ENCODE measurements at places on chromosomes 7 and 10.
A peak's percentile ranks its signal among the peaks of the same experiment; 100 is the strongest.

- DNase-seq, result no peak
These were observed 13.6 kb downstream of the TPK1 start for GRCh38 chr7:144822223-144822622.

DNA sequence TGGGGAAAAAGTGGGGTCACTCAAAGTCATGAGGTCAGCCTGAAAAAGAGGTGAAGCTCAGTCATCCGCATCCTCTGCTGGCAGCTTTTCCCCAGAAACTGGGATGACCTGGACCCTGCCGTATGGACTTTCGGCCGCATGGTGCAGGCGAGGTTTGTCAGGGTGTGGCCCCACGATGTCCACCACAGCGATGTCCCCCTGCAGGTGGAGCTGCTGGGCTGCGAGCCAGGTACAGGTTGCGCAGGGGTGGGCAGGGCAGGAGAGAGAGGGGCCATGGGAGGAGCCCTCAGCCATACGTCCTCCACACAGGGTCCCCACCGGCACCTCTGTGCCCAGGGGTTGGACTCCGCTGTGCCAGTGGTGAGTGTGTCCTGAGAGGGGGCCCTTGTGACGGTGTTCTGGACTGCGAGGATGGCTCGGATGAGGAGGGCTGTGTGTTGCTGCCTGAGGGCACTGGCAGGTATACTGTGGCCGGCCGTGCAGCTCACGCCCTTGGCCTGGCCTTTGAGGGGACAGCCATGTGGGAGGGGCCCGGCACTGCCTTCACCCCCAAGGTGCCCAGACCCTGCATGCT, 23.0 kb upstream of the ZNF467 start:
- DNase-seq, result no peak

GRCh38 chr7:158317238-158318205, 270.1 kb downstream of the PTPRN2 start:
- DNase-seq, result no peak

GRCh38 chr7:24902276-24902675, 77.7 kb downstream of the OSBPL3 start:
- DNase-seq, result no peak

GRCh38 chr10:43904301-43904700, 255.6 kb upstream of the ZNF32 start:
- DNase-seq, result no peak

DNA sequence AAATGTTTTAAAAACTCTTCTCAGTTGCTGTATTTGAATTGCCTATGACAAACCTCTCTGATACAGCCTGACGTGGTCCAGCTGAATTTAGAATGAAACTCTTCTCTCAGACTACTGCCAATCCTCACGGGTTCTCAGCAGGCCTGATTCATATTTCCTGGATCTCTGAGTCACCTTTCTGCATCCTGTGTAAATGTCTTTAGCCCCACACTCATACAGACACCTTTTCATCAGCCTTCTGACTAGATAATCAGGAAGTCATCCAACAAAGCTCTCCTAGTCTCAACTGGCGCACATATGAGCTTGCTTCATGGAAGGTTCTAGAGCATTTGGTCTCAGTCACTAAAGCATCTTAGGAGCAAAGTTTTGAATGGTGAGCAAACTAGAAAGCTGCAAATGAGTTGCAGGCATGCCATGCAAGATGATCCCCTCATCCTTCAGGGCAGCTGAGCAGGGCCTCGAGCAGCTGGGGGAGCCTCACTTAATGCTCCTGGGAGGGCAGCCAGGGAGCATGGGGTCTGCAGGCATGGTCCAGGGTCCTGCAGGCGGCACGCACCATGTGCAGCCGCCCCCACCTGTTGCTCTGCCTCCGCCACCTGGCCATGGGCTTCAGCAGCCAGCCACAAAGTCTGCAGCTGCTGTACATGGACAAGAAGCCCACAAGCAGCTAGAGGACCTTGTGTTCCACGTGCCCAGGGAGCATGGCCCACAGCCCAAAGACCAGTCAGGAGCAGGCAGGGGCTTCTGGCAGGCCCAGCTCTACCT, 182.8 kb downstream of the ARHGAP12 start:
- no peak for DNase-seq

- no peak for DNase-seq
These were observed 6.2 kb downstream of the AGK start for GRCh38 chr7:141557360-141557759.

DNA sequence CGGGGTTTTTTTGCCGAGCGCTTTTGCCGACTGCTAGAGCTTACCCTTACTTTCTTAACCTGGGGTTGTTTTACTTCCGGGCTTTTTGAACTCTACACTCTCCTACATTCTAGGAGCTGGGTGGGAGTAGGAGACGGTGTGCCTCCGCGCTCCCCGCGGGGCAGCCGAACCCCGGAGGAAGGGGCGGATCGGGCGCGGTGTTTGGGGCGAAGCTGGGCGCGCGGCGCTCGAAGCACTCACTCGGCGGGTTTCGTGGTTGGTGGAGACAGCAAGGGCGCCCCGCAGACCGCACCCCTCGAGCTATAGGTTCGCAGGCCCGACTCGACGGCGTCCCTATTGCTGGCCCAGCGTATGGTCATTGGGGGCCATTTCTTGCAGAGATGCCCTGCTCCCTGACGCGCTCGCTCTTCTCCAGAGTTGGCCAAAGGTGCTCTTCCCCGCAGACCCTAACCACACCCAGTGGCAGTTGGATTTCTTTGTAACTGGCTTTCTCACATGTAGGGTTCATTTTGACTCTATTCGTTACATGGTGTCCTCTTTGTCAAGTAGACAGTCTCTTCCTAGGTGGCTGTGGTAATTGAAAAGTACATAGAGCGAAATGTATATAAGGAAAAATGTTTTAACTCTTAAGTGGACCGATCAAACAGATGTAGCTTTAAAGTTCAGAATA, 364 bp downstream of the ZNF518A start:
- DNase-seq, result peak; percentile 66

DNA sequence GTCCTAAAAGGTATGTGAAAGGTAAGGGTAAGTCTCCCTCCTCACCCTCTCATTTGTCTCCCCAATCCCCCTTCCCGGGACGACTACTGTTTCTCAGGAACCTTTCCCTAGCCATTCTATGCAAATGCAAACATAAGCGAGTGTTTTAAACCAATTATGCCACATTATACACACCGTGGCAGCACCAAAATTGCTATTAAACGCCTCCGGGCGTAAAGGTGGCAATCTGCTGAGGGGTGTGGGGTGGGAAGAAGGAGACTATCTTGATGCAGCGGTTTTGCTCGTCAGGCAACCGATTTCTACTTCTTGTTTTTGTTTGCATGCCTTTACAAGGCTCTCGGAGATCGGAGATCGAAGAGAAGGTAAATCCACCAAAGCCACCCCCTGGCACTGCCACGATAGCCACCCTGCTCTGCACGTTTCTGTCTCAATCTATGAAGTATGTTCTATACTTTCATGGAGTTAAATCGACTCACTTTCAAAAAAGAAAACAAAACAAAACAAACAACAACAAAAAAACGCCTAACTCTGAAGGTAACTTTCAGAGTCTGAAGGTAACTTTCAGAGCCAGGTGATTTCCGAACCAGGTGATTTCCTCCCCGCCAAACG, 46.0 kb upstream of the CDK1 start:
- peak; percentile 14 for DNase-seq

DNA sequence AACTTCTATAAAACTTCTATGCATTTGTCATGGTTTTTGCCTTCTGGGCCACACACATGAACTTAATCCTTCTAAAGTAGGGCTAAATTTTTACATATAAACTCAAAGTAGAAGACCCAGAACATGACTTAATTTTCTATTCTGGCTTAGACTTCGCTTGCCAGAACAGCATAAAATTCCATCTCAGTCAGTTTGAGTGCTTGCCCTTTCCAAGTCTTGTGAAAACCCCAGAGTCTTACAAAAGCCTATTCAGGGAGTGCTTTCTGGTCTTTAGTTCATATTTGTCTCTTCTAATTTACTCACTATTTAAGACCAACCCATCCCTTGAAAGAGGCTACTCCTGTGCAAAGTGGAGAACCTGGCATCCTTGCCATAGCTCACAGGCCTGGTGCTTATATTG, 201.6 kb upstream of the MEOX2 start:
- DNase-seq, result no peak

DNA sequence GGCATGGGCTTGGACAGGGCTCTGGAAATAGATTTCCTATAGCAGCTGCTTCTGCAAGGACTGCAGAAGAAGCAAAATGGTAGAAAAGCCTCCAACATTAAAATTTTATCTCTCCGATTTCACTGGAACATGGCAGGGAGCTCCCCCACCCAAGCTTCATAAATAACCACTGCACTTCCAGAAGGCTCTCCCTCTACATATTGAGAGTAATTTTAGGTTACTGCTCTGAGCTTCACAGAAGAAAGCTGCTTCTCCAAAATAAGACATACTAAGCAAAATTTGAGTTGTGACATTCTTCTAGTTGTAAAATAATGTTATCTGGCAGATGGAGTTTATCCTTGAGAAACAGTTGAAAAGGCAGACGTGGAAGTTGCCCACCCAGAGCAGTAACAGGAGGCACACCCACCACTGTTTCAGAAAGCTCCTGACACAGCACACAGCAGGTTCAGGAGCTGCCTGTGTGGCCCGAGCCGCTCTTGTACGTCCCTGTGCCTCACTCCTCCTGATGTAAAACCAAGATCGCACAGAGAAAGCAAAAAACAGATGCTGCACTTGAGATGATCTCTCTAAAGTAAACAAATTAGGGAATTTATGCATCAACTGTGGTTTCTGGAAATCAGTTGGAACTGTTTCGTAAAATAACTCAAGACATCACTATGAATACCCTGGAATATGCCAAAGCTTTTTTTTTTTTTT, 621.0 kb downstream of the PARD3 start:
- no peak for DNase-seq

DNA sequence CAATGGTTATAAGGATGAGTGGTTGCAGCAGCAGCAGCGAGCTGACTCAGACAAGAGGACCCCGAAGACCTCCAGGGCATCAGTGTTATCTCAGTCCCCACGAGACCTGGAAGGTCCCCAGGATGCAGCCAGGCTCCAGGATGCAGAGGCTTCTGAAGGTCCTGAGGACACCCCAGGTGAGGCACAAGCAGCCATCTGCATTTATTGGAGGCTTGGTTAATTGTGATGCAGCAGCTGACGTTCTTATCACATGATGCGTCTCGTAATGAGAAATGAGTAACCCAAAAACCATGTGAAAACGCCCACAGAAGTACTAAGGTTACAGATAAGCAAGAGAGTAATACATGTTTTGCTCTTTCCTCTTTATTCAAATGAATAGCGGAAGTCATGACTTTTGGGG, 17.4 kb downstream of the C7orf57 start:
- DNase-seq, result no peak

DNA sequence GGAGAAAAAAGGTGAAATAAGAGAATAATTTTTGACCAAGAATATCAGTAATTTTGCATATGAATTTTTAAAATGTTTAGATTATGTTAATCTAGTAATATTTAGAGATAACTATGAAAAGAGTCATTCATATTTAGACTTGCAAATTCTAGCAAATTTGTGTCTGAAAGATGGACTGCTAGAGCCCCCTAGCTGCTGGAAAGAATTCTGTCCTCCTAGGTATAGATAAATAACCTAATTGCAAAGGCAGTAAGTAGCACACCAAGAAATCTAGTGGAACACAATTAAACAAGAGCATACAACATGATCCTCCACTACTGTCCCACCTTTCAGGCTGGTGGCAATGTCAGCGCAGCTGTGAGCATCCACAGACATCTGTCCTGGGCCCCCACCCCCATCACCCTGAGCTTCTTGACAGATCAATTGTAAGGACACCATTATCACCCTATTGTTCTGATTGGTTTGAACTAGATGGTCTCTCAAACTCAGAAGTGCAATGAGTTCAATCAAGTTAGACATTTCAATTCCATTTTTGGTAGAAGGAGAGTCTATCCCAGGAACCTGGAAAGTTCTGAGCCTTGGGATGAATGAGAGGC, 15.0 kb upstream of the GFRA1 start:
- no peak for DNase-seq

DNA sequence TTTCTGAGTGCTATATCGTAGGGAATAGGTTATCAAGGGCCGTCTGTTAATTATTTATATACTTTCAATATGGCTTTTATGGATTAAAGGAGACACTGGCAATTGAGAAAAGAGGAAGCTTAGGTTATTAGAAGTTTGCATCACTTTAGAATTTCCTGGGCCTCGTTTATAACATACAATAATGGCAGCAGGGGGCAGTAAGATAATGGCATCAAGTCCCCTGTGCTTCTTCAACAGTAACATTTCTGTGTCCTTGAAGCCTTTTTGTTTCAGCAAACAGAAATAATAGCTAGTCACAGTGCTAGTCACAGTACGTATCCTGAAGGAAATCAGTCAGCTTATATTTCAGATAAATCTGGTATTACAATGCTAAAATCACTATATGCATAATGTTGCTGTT, 41.9 kb downstream of the SPAM1 start:
- DNase-seq, result no peak
